ENCODE measurements at places on chromosomes 5 and 9.

GRCh38 chr9:96382175-96382574, 1.3 kb downstream of the SLC35D2 start:
- DNase-seq = no peak

DNA sequence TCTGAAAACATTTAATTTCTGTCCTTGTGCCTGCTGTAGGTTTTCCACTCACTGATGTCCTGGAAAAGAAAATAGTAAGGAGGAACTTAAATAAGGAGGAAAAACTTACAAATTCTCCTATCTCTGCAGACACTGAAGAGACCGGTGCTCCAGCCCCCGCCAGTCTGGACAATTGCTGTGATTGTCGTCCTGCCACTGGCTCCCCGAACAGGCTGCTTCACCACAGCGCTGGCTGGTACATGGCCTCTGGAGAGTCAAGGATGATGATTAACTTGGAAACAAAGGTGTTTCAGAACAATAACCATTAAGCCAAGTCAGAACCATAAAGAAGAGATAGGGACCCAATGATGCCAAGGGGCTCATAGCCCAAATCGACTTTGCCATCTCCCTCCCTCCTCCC, 7.3 kb downstream of the PLAC8L1 start:
- no peak for DNase-seq

DNA sequence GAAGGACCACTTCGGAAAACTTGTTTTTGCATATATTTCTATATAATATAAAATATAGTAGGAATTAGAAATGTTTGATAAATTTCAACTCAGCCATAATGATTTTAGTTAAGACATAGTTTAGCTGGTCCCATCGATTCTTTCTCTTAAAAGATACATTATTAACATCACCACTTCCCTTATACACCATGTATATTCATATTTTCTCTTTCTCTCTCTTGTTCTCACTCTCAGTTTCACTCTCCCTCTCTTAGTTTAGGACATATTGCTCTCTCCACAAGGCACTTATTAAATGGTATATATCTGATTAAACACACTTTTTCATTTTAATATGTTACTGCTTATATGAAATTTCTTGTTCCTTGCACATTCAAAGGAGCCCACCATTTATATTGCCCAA, 90.1 kb upstream of the RASEF start:
- no peak for DNase-seq

GRCh38 chr5:35458824-35459207, 158.8 kb upstream of the SPEF2 start:
- peak; percentile 28 for DNase-seq

- no peak for DNase-seq
These were observed 228.1 kb upstream of the DAPK1 start for GRCh38 chr9:87269296-87270176.

- no peak for DNase-seq
These were observed 36.8 kb upstream of the GLIPR2 start for GRCh38 chr9:36099718-36100117.

DNA sequence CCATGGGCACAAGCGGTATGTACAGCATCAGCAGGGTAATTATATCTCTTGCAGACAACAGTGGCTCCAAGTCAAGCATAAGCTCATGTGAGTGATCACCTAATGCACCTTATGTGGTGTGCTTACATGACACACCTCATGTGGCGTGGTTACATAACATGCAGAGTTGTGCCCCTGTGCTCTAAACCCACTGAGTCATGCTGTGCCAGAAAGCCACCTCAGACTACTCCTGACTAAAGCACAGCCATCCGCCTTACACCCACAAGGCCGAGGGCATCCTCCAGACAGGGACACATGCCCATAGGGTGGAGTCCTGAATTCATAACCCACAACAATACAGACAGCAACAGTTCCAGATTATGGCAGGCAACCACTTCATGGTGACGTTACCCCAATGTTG, 163.7 kb upstream of the SLC30A5 start:
- DNase-seq = no peak

GRCh38 chr9:128390150-128390812, 19.1 kb downstream of the URM1 start:
- DNase-seq = no peak

GRCh38 chr5:1875843-1876659, 6.7 kb downstream of the IRX4 start:
- no peak for DNase-seq

- no peak for DNase-seq
These were observed 85.8 kb upstream of the DMRT1 start for GRCh38 chr9:755454-756381.

GRCh38 chr5:14331386-14331781, 188.2 kb downstream of the TRIO start:
- no peak for DNase-seq

DNA sequence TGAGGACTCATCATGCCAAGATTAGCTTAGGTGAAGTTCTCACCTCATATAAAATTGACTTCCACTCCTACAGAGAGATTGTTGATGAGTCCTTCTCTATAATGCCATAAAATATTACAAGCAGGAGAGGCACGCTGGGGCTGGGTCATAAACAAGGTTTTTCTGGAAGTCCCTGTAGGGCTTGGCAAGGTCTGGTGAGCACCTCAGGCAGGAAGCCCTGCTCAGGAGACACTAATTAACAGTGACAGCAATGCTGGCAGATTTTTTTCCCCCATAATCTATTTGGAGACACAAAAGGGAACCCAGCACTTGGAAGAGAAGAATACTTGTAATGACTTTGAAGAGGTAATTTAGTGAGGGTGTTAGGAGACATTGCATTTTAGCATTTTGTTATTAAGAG, 118.7 kb downstream of the DIRAS2 start:
- peak; percentile 37 for DNase-seq

GRCh38 chr5:6489643-6490185, 41.1 kb downstream of the UBE2QL1 start:
- no peak for DNase-seq

- peak; percentile 23 for DNase-seq
These were observed 8.2 kb downstream of the IL9 start for GRCh38 chr5:135887447-135887864.

GRCh38 chr5:154627698-154628678, 127.2 kb upstream of the LARP1 start:
- DNase-seq = no peak

GRCh38 chr9:112174965-112175795, at the start of gene SUSD1:
Gene SUSD1 (minus strand): TSS chr9:112175297. CDS start chr9:112175235, 62 bp downstream.
- peak; percentile 43 for DNase-seq

GRCh38 chr5:8750100-8750499, 795.8 kb downstream of the SEMA5A start:
- no peak for DNase-seq

GRCh38 chr5:137563646-137564397, 64.7 kb upstream of the SPOCK1 start:
- DNase-seq = no peak

- no peak for DNase-seq
These were observed 188.5 kb downstream of the DAB2IP start for GRCh38 chr9:121839726-121840500.

DNA sequence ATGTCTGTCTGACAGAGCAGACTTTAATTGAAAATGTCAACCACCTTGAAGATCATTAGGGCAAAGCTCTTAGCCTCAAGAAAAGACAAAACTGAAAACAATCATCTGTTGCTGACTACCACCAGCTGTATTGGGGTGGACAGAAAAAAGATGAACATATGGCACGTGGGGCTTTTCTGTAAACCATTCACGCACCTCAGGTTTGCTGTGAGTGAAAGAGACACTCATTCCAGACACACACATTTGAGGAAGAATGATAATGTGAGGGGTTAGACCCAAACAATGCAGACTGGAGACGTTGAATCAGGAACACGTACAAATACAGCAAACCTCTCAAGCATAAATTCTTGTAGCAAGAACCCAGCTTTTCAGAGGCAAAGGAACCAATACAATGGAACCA, 158.7 kb downstream of the EBF1 start:
- DNase-seq = no peak

DNA sequence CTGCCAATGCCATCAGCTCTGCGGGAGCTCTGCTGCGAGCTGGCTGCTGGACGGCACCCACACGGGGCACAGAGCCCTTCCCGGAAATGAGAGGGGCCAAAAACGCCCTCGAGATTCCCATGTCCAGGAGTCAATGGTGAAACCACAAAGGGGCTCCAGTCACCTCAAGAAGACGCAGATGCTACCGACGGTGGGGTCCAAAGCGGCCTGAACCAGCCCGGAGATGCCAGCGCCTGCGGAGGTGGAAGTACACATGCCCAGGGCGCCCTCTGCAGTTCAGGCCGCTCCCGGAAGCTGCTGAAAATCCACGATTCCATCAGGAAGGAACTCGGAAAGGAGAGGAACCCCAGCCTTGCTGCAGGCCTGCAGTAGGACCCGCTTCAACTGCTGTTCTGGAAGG, 82.4 kb upstream of the SELENOP start:
- no peak for DNase-seq

- no peak for DNase-seq
These were observed 310.9 kb downstream of the PSAT1 start for GRCh38 chr9:78607853-78608252.

DNA sequence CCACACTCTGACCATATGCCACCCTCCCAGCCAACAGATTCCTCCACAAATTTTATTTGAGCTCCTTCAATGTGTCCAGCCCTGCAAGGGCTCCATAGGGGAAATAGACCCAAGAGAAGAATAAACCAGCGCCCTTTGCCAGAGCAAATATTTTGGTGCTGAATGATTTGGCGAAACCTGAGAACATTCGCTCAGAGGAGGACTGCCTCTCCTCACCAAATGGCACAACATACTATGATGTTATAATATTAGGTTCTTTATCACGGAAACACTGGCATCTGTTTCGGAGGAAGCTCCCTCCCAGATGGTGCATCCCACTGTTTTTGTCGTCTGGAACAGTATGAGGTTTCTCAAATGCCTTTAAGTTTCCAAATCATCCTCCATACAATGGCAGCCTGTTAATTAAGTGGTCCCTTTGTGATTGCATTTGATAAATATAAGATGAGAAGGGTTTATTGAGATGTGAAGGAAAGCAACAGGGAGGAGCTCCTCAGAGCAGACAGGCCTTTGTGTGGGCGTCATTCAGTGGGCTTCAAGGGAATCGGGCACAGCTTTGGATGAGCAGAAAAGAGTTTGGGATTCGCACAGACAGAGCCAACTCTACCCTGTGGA, 139.1 kb upstream of the ADRA1B start:
- no peak for DNase-seq

GRCh38 chr5:74538206-74538661, 102.3 kb downstream of the ENC1 start:
- DNase-seq = no peak

GRCh38 chr5:62260513-62260912, 45.5 kb upstream of the KIF2A start:
- no peak for DNase-seq

- no peak for DNase-seq
These were observed 20.3 kb downstream of the OSTF1 start for GRCh38 chr9:75108571-75108970.

- no peak for DNase-seq
These were observed 415.4 kb upstream of the SEMA6A start for GRCh38 chr5:116989995-116990394.

- no peak for DNase-seq
These were observed 306.8 kb downstream of the SPOCK1 start for GRCh38 chr5:137192293-137192743.

DNA sequence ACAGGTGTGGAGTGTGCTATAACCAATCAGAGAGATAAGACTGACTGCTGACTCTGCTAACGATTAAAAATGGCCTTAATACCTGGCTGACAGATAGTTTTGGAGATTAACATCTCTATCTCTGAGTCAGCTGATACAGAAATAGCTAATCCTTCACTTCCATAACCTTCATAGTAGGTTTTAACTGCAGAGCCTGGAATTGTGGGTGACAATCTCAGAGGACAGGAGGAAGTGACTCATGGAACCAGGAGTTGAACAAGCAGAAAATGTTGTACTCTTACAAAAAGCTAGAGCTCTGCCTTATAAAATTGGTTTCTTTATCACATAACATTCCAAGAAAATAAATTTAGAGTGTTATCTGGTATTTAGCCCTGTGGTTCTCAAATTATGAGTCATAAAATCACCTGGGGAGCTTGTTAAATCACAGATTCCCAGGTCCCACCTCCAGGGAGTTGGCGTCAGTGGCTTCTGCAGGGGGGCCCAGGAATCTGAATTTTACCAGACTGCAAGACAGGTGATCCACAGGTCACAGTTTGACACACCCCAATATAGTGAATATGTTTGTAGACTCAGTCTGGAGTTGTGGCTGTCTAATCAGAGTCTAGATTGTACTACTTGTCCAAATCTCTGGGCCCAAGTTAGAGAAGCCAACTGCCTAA, 44.4 kb upstream of the AFAP1L1 start:
- no peak for DNase-seq

DNA sequence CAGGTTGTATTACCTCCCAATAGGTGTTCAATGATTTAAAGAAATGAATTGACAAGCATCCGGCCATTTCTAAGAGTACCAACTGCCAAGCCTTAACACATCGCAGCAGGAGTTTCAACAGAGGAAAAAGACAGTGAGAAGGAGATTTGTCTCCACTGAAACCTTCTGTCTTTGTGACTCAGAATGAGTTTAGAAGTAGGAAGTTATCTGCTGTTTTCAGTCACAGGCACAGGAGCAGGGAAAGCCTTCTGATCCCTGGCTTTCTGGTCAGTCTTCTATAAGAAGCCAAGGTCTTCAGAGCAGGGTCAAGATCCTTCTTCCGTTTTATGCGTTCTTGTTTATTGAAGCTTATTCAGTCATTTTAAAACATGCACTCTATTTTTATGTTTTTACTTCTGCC, 390.7 kb upstream of the PCSK5 start:
- DNase-seq = no peak

DNA sequence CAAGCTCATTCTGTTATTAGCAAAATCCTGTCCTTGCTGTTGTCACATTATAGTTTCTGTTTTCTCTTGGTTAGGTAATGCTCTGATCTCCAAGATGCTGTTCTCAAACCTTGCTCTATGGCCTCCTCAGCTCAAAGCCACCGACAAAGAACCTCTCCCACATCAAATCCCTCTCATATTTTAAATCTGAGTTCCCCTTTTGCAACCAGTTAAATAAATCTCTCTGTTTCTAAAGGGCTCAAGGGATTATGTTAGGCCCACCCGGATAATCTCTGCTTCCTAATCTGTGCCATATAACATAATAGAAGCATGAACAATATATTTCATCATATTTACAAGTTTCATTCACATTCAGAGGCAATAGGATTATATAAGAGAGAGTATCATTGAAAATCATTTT, 286.0 kb downstream of the CYLC2 start:
- DNase-seq = no peak

Data from NCI-H1092 (cell line).